ENCODE measurements at places on chromosomes 4 and X.
A peak's percentile ranks its signal among the peaks of the same experiment; 100 is the strongest.

DNA sequence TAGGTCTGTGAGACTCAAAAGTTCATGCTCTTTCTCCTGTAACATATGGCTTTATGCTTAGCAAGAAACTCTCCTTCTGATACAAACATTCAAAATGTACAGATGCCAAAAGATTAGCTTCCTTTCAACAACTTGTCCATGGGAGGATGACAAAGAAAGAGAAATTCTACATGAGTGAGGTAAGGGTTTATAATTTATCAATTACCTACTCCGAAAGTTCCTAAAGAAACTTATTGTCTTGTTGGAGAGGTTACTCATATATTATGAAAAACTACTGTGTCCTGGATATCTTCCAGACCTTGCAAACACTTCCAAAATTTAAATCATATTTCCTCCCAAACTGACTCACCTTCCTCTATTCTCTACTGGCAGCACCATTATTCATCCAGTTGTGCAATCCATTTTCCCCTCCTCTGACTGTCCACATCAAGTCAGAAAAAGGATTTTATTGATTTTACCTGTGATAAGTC, 65.1 kb downstream of the ENPEP start:
- no peak for DNase-seq

DNA sequence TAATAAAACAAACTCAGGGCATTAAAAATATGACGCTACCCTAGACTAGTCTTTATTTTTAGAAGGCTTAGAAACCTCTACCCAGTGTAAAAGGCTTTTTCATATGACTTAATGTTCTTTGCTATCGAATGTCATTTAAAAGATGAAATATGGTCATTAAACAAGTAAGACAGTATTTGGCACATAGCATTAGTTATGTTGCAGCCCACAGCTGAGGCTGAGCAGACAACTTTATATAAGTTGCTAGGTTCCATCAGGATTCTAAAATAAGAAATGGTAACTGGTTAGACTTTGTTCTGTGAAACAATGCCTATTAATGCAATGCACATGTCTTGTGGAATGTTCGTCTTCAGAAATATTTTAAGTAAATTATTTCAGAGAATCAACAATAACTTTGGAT, 10.4 kb upstream of the PRSS12 start:
- DNase-seq = no peak

GRCh38 chrX:66020631-66021334, 19.1 kb downstream of the VSIG4 start:
- peak; percentile 53 for DNase-seq

DNA sequence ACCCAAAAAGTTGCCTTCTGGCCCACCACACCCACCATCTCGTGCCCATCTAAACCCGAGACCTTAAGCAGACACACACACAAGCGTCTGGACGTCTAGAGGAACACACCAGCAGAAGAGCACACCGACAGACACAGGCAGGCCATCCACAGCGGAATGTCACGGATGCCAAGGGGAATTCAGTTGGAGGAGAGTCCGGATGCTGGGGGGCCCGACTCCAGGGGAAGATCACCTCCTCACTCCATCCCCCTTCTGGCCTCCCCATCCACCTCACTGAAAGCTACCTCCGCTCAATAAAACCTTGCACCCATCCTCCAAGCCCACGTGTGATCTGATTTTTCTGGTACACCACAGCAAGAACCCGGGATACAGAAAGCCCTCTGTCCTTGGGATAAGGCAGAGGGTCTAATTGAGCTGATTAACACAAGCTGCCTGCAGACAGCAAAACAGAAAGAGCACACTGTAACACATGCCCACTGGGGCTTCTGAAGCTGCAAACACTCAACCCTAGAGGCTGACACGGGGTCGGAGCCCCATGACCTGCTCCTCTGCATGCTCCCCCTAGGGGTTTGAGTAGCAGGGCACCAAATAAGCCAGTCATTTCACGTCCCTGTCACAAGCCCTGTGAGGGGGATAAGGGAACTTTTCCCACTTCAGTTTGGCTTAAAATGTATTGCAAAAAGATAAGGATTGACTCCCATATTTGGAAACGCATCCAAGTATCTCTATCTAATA, 339.6 kb upstream of the PCDH10 start:
- DNase-seq = no peak

DNA sequence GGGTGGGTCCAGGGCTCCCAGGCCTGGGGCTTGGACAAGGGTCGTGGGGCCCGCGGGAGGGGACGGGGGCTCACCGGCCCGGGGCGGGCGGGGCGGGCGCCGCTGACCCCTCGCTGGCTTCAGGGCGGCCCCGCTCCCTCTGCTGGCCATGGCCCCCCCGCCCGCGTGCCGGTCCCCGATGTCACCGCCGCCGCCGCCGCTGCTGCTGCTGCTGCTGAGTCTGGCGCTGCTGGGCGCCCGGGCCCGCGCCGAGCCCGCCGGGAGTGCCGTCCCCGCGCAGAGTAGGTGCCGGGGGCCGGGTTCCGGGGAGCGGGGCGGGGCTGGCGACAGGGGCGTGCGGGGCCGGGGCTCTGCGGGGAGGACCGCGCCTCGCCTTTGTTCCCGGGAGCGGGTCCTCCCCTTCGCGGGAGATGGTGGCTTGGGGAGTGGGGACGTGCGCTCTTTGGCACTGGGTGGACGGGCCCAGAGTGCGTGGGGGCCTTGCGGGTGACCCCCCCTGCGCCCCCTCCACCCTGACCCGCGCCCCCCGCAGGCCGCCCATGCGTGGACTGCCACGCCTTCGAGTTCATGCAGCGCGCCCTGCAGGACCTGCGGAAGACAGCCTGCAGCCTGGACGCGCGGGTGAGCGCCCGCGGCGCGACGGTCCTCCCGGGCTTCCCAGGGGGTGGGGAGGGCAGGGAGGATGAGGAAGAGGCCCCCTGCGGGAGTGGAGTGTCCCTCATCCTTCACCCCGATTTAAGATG, 16.8 kb upstream of the NAT8L start:
- DNase-seq = no peak

GRCh38 chr4:32744211-32744610, 2024.0 kb downstream of the PCDH7 start:
- no peak for DNase-seq

- DNase-seq = no peak
Observed at GRCh38 chr4:94298725-94299252, 43.8 kb downstream of the HPGDS start.

DNA sequence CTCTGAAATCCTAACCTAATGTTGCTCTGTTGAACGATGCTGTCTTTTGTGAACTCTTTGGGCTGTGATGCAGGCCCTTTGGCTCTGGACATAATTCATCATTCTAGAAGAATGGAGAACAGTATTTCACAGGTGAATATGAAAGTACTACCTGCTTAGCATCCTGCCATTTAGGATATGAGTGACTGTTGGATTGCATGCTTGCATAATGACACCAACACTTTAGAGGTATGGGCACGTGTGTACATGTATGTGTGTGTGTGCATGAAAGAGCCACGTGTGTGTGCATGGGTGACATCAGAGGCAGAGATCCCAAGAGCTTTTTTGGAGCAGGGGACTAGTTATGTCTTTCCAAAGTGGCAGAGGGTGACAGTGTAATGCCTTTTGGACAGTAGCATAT, 70.2 kb upstream of the ZNF518B start:
- DNase-seq = no peak

DNA sequence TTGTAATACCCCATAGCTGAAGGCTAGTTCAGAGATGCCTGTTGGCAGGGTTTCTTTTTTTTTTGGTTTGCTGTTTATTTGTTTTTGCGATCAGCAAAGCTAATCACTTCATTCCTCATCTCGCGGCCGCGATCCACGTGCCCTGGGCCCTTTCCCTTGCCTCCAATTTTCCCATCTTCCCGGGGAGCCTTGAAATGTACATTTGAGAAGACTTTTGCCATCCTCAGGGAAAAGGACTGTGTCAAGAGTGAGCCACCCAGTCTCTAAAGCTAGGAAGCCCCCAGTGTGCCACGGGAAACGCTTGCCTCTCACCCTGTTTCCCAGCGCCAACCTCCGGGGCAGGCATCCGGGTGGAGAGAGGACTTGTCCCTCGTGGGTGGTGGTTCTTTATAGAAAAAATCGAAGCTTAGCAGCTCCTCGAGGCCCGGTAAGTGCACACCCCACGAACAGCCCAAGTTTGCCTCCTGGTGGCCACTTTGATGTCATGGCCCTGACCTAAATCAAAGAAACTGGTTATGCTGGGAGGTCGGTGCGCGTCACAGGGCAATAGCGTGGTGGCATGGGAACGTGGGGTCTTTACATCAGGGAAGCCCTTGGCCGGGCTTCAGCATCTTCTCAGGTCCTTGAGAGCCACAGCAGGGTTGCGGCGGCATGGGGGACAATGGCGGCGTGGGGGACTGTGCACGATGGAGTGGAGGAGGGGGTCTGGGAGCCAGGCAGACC, 42.0 kb downstream of the MAP7D3 start:
- DNase-seq = peak; percentile 7

DNA sequence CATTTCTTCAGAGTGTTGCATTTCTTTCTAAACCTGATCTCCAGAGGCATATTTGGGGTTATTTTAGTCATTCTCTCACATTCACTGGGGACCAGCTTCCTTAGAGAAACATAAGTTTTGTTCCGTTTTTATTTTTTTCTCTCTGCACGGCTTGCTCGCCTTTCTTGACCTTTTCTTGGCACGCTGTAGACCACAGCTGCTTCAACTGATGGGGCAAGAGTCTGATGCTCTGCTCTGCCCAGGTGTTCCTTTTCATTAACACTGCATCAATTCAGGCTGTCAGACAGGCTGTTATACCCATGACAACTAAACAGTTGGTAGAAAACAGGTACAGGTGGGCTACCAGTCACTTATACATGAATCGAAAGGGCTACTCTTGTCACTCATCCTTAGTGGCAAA, 682.2 kb upstream of the DIAPH2 start:
- DNase-seq = no peak

DNA sequence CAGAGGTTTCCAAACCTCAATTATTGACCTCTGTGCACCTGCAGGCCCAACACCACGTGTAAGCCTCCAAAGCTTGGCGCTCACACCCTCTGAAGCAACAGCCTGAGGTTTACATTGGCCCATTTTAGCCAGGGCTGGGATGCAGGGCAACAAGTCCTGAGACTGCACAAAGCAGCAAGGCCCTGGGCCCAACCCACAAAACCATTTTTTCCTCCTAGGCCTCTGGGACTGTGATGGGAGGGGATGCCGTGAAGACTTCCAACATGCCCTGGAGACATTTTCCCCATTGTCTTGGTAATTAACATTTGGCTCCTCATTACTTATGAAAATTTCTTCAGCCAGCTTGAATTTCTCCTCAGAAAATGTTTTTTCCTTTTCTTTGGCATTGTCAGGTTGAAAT, 54.9 kb upstream of the CNKSR2 start:
- no peak for DNase-seq

DNA sequence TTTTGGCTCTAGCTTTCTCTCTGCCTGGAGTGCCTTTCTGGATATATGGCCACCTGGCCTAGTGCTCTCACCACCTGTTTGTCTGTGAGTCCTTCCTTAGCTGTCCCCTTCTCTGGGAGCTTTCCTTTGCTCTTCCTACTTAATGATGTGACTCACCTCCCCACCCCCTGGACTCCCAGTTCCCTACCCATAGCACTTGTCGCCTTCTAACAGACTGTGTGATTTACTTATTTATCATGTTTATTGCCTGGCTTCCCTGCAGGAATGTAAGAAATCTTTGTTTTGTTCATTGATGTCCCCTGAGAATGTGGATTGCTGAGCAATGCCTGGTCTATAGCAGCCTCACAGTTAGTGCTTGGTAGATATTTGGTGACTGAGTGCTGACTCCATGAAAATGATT, 18.9 kb downstream of the ADD1 start:
- DNase-seq = no peak

GRCh38 chrX:148574237-148574973, 74.0 kb downstream of the AFF2 start:
- DNase-seq = no peak
